ENCODE measurements at places on chromosomes 7 and 10.

- no peak for DNase-seq
Measured at GRCh38 chr7:27159266-27160144, 3.0 kb upstream of the HOXA7 start.

- no peak for DNase-seq
Measured at GRCh38 chr10:121243609-121244241, 354.5 kb downstream of the FGFR2 start.

- no peak for DNase-seq
Measured at GRCh38 chr10:74084955-74085354, 65.7 kb downstream of the AP3M1 start.

GRCh38 chr10:98619446-98619845 is 172.7 kb upstream of the HPS1 start:
- no peak for DNase-seq

- no peak for DNase-seq
Measured at GRCh38 chr10:33295851-33296250, 38.6 kb downstream of the NRP1 start.

DNA sequence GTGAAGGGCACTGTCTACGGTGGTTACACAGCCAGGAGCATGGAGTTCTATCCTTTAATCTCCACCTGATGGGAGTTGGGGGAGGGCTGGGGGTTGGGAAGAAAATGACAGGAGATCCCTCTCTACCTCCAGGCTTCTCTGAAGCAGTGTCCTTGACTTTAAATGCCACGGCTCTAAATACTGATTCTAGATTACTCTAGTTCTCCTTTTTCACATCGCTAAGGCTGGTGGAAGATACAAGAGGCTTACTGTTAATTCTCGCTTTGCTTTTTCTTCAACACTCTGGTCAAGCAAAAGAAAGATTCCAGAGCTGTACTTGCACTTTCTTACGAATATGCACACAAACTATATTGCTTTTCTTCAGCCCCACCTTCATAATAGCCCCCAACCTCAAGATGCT is 30.5 kb downstream of the ARL3 start:
- DNase-seq, result no peak

GRCh38 chr7:134533288-134533771 is 6.0 kb downstream of the AKR1B10 start:
- DNase-seq, result no peak

- peak; percentile 91 for DNase-seq
Measured at GRCh38 chr7:3194501-3195141, 106.4 kb upstream of the SDK1 start.

GRCh38 chr7:6307762-6308161 is 35.3 kb upstream of the CYTH3 start:
- DNase-seq, result no peak

- DNase-seq, result no peak
Measured at GRCh38 chr7:20959281-20959680, 172.6 kb upstream of the SP8 start.

- DNase-seq, result no peak
Measured at GRCh38 chr10:3213758-3214515, 41.4 kb upstream of the PITRM1 start.

DNA sequence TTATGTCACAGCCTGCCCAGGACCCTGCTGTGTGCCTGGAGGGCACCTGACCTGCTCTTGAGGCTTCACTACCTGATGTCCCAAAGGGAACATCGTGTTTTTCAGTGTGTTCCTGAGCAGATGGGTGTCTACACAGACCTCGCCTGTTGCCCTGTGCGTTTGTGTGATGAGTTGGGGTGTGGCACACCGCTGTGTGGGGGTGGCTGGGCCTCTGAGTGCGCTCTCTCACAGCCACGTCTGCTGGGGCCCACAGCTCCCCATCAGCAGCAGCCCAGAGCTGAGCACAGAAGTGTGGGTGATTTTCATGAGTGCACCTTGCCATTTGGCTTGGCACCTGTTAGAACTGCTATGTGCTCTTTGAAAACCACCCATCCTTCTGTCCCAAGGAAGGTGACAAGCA is 121.5 kb downstream of the NKX6-2 start:
- DNase-seq, result no peak

- DNase-seq, result no peak
Measured at GRCh38 chr10:130968964-130969363, 342.6 kb downstream of the TCERG1L start.

GRCh38 chr10:87523731-87524130 is 19.0 kb downstream of the MINPP1 start:
- no peak for DNase-seq

DNA sequence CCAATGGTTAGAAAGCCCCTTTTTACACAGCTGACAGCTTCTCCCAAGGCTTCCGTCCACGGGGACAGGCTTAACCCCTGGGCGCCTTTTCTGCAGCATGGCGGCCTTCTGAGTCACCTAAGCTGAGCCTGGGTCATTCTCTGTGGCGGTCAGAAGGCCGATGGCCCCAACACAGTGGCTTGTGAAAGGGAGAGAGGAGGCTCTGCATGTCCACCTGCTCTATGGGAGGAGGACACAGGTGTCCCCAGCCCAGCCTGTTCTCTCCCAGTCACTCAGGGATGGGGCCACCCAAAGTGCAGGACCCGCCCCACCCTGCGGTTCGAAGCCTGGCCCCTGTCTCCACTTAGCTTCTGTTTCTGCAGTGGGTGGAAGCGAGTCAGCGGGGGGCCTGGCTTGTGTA is 20.4 kb upstream of the TTYH3 start:
- DNase-seq, result no peak

- DNase-seq, result no peak
Measured at GRCh38 chr10:48287417-48288391, 13.2 kb upstream of the FRMPD2 start.

- no peak for DNase-seq
Measured at GRCh38 chr10:126459032-126459831, 71.0 kb upstream of the ADAM12 start.

DNA sequence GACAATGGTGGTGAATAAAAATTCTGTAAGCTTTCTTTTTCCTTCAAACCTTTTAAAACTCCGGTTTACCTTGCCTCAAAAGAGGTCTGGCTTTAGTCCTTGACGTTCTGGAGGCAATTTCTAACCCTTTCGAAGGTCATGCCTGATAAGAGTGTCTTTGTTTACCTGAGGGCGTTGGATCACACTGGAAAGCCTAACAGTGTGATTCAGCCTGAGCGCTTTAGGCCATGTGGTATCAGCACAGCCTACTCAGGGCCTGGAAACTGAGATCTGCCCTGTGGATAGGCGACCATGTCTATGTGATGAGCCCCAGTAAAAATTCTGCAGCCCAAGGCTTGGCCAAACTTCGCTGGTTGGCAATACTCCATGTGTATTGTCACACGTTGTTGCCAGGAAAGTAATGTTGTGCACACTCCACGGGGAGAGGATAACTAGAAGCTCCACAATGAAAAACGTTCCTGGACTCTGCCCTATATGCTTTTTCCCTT is 10.7 kb downstream of the CCDC6 start:
- no peak for DNase-seq

Data from iPS DF 6.9 (cell line).